Stimulated activated CD4-positive, alpha-beta T cell treated with anti-CD3 and anti-CD28 coated beads, Interleukin-4, amount 100 ng/mL, for 4 hours (primary cell): ENCODE measurements at places on chromosomes 2 and 18.

DNA sequence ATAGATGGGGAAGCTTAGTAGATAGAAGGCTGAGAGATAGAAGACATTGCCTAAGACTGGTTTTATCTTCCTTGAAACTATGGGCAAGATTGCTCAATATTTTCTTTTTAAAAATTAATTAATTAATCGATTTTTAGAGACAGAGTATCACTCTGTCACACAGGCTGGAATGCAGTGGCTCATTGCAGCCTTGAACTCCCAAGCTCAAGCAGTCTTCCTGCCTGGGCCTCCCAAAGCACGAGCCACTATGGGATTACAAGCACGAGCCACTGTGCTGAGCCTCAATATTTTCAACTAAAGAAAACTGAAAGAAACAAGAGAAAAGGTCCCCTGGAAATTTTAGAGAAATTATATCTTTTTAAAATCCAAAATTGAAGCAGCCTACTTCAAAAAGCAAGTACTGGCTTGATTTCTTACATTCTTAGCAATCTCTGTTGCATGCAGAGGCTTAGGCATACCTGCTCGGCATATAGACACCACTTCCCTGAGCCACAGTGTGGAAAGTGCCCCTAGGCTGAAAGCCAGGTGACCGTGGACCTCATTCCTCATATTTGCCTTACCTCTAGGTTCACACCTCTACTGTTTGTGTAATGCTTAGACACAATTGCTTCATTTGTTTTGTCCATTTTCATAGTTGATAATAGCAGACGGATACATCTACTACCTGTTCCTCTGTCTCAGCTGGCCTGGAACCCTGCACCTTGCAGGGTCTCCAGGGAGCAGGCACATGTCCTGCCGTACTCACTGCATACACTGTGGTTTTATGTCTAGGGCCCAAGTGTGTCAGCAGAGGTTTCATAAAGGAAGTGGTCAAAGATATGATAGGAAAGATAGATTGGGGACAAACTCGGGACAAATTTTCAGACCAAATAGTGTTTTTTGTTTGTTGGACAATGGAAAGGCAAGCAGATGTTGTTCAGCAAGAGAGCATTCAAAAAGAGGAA lies 166.5 kb upstream of the ALPP start:
- no peak for DNase-seq

- no peak for DNase-seq
These were observed 35.5 kb downstream of the DIS3L2 start for GRCh38 chr2:231996797-231997540.

GRCh38 chr2:9342659-9343058 lies 80.7 kb downstream of the ITGB1BP1 start:
- no peak for DNase-seq

DNA sequence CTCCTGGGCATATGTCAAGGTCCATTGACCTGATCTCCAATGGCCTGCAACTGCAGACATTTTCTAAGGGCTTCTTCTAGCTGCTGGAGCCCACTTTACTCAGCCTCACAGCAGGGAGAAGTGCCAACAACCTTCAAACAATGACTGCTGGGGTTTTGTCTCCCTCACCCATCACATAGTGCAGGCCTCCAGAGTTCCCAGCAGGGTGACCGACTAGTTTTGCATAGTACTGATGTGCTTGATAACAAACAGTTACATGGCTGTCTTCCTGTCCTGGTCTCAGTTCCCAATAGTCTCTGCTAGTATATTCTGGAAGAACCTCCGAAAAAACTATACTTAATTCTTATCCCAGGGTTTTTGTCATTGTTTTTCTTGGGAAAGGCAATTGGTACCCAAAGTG lies 10.4 kb upstream of the NETO1 start:
- DNase-seq, result no peak

DNA sequence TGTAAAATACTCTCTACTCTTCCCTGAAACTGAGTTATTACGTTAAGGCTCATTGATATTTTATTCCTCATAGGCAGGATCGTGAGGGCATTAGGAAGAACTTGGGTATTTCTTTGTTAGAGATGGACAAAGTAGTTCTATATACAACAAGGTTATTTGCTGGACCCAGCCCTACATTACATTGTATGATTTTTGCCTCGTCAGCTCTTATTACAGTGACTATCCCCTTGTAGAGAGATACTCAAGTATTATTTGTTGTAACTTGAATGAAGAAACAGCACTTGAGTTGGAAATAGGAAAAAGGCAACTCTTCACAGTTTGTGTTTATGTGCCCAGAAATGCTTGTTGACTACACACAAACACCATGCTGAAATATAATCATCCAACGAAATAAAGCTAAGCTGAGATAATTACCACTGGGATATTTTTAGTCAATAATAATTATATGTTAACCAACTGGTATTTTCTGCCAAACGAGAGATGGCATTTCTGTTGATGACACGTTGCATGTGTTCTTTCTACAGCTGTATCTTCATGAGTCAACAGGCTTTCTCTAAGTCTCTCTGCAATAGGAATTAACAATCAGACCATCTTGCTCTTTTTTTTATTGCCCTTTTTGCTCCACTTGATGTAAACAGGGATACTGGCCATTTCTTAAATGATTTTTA lies 947.6 kb downstream of the DPP10 start:
- DNase-seq, result no peak

DNA sequence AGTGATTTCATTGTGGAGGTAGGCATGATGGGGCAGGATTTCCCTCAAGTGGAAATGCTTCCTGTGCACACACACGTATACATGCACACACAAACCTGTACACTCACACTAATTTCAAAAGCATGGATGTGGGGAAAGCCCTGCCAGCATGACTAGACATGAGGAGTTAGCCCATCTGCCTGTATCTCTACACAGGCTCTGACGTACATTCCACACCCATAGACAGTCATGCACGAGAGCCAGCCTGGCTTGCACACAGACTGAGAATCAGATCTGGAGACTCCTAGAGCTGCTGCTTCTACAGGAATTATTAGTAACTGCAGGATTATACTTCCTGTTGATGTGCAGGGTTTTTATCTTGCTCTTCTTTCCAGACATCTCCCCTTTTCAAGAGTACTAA lies 27.3 kb upstream of the NFU1 start:
- DNase-seq, result no peak

DNA sequence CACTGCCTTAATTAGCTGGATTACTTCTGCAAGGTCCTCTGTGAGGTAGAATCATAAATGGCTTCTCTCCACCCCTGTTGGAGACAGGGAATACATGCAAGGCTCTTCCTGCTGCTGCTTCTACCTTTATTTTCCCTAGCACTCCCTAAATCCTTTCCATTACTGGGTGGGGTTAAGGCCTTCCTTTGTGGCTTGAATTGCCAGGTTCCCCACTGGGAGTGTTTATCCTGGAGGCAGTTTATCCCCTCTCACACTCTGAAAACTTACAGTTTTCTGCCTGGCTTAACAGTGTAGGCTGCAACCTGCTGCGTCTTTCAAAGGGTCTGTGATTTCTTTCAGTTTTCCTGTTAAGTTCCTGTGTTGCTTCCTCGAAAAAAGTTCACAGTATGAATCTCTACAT lies 1062.3 kb upstream of the CRIM1 start:
- no peak for DNase-seq

GRCh38 chr2:9867881-9868280 lies 24.6 kb downstream of the TAF1B start:
- no peak for DNase-seq

DNA sequence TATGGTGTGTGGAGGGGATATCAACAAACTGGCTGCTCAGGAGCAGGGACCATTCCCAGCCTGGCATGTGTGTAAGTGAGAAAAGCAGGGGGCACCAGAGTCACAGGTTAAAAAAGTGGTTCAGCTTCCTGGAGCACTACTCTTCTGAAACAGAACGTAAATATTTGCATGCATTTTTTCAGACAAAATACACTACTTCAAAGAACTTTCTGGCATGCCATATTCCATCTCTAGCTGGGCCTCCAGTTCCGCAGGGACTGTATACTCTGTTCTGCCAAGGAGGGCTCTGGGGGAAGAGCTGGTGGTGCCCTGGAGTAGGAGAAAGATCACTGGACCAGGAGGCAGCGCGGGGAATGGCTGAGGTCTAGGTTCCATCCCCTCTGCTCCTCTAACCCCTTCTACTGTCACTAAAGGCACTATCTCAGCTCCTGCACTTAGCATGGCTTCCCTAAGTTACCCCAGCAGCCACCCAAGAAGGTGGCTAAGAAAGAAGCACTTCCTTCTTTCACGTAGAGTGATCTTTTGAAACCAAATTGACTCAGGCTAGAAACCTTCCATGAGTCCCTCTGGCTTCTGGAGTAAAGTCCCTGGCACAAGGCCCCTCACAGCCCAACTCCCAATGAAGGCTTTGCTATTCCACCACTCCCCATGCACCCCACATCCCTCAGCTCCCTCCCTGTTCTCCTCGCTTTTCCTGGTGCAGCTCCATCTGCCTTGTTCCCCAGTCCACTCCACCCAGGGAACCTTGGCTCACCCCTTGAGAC lies 57.6 kb upstream of the CABLES1 start:
- no peak for DNase-seq

DNA sequence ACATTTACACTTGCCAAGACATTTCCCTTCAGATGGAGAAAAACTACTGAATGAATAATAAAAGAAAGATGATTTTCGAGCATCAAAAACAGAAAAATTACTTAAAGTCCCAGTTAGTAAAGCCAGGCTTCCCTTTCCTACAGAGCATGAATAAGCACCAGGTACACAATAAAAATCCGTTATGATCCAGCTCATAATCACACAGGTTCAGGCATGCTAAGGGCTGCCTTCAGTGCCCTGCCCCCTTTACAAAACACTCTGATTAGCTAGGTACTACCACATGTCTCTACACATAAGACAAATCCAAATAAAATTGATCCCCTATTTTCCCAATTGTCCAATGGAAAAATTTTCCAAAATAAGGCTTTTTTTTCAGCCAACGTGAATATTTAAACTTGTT lies 413.2 kb upstream of the LRATD1 start:
- DNase-seq, result no peak

DNA sequence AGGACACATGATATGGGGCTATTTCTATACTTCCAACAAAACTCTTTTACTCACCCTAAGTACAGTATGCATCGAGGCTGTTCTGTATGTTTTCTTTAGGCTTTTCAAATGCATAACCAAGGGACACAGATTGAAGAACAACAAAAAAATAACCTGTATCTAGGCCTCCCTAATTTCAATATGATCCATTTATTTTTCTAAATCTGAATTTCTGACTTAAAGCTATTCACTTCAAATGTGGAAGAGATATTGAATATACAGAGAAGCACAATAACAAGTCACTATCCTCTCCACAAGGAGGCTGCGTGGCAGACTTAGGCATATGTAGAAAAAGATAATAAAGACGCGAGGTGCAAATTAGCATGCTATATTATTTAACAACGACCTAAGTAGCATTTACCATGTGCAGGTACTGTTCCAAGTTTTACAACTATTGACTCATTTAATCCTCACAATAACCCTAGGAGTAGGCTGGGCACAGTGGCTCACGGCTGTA lies 39.3 kb upstream of the MFF start:
- DNase-seq, result no peak

DNA sequence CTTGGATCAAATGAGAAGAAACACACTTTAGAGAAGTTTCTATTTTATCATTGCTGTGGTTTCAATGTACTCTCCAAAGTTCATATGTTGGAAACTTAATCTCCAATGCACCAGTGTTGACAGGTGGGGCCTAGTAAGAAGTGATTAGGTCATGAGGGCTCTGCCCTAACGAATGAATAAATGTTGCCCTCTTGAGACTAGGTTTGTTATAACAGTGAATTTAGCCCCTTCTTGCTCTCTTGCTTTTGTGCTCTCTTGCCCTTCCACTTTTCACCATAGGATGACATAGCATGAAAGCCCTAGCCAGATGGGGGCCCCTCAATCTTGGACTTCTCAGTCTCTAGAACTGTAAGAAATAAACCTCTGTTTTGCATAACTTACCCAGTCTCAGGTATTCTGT lies 664.8 kb downstream of the DCC start:
- no peak for DNase-seq
